ENCODE measurements at places on chromosomes 1 and 21.
A peak's percentile ranks its signal among the peaks of the same experiment; 100 is the strongest.

DNA sequence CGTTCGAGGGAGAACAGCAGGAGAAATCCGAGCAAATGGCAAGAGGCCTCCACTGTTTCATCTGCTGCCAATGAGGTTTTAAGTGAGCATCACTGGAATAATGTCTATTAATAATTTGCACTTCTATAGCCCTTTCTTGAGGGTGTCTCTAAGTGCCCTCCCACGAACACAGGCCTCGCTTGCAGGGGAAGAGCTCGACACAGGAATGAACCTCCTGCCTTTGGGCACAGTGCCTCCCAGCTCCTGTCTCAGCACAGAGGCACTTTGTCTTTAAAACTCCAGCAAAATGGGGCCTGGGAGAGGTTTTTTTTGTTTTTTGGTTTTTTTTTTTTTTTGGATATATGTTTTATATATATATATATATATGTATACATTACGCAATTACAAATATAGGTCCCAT is 56.6 kb downstream of the OLIG1 start:
- no peak for DNase-seq

- DNase-seq = peak; percentile 94
Measured at GRCh38 chr21:28745131-28746016, 247.3 kb downstream of the LTN1 start.

DNA sequence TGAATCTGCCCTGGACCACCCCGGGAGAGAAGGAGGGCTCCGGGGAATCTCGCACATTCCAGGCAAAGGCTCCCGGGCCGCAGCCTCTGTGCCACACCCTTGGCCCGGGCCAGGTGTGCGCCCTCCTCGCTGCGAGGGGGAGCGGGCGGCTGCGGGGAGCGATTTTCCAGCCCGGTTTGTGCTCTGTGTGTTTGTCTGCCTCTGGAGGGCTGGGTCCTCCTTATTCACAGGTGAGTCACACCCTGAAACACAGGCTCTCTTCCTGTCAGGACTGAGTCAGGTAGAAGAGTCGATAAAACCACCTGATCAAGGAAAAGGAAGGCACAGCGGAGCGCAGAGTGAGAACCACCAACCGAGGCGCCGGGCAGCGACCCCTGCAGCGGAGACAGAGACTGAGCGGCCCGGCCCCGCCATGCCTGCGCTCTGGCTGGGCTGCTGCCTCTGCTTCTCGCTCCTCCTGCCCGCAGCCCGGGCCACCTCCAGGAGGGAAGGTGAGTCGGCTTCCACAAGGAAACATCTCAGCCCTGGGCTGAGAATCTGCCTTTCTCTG is at the start of gene LAMC2:
Gene LAMC2, plus strand, starts transcription at position 324 of the 550 bp plus-strand sequence. Its CDS starts 89 bp downstream, at position 413.
- DNase-seq = no peak

DNA sequence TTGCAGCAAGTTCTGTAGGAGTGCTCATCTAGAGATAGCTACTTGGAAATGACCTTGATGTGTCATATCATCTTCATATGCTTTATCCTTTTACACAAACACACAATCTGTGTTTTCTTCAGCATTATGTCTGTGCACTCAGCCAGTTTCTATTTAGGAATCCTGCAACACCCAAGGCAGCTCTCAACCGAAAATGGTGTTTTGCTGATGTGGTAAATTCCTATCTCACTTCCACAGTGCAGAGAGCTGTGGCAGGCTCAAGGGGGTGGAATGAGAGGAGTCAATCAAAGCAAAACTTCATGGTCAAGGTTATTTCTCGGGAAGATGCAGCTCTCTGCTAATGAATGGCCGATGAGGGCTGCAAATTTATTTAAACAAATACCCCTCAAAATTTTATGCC is 59.3 kb downstream of the IGSF5 start:
- no peak for DNase-seq

DNA sequence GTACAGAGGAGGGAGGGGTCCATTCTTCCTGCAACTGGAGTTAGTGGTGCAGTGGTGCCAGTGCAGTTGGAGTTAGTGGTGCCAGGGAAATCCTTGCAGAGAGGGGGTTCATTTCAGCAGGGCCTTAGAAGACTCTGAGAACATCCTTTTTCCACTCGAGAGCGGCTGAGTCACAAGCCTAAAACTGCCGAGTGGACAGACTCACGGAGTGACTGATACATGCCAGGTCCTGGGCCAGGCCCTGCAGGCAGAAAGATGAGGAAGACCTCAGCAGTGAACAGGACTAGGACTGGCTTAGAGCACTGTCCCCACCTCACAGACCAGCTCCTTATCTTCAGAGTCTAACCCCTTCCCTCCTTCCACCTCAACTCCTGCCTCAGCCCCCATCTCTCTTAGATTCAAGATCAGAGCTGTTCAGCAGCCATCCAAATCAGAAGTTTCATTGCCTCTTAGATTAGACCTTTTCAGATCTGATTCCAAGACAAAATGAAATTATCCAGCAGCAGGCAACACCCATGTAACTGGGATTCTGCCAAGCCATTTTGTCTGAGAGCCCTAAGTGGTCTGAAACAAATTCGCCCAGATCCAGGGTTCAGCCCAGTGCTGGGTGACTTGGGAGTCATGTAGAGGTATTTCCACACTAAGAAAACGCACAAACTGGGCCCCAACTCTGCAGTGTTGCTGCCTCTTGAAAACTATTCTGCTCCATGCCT is 12.7 kb upstream of the IKBKE start:
- DNase-seq = peak; percentile 41

GRCh38 chr1:93005252-93005598 is 44.0 kb upstream of the DIPK1A start:
- no peak for DNase-seq
